Epithelial cell of proximal tubule (primary cell): ENCODE measurements at places on chromosomes 2 and 18. TPM values are rescaled to one million over a fixed set of nuclear protein-coding genes. Genes with fewer than 3 reads are reported as not detected.

DNA sequence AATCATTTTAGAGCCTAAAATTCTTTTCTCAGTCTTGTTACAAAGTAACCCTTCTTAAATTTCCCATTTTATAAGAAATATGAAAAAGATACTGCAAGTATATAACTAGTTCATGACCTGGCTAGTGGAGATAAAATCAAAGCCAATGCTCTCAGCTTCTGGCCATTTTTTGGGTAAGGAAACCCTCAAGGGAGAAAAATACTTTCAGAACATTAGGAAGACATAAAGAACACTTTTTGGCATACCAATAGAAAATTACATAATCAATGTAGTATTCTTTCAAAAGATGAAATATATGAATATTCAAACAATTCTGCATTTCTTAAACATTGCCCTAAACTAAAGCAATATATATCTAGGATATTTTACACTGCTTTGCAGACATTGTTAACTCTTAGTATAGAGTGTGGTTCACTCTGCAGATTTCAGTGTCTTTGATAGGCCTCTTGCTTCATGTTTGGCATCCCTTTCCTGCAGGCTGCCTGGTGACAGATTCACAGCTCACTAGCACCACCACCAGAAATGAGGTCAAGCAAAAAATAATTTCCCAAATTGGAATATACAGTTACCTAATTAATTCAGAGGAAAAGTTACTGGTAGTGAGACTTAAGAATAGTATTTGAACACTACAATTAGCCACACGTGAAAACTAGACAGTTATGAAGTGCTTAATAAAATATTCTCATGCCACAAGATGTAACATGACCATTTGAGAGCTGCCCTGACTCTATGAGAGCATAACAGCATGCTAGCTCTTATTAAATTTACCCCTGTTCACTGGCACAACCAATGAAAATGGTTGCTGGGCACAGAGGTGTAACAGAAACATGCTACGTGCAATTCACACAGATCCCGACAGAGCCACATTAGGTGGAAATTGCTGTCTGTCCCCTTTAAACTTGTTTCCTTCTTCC is 36.0 kb downstream of the PAIP2B start:
- DNase-seq: no peak

DNA sequence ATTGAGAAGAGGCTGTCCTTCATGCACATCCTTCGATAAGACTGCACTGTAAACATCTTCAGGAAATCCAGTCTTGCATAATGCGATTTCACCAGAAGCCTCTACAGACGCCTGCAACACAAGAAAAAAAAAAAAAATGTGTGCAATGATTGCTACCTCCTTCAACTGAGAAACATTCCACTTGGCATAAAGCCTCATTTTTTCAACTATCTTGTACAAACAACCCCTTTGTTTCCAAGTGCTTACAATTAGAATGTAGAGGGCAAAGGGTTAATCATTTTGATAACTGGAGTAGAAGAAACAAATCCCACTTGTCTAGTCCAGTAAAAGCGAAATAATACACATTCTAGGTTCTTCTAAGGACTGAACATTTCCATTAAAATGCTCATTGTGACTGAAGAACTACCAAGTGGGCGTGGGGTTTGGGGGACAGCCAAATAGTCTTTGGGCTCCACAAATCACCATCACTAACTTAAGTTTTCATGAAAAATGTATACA is 29.2 kb downstream of the CDH2 start:
- DNase-seq: peak; percentile 52

- no peak for DNase-seq
These were observed 608.3 kb downstream of the ERBB4 start for GRCh38 chr2:211930331-211930730.

- DNase-seq: no peak
These were observed 86.0 kb upstream of the ALPP start for GRCh38 chr2:232292395-232293154.

GRCh38 chr2:236642584-236643291 is 73.1 kb downstream of the ACKR3 start:
- peak; percentile 74 for DNase-seq

DNA sequence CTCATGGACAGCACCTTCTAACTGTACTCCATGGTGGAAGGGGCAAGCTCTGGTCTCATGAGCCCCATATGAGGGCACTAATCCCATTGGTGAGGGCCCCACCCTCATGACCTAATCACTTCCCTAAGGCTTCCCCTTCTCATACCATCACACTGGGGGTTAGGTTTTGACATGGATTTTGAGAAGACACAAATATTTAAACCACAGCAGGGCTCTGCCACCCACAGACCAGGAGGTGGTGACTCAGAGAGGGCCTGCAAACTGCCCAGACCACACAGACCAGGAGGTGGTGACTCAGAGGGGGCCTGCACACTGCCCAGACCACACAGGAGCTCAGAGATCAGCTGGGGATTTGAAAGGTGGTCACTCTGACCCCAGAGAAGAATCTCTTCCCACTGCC is 222.0 kb downstream of the KLHL29 start:
- DNase-seq: no peak

- no peak for DNase-seq
These were observed 10.6 kb upstream of the TEX51 start for GRCh38 chr2:126888046-126888445.

- DNase-seq: no peak
These were observed 121.0 kb downstream of the TFCP2L1 start for GRCh38 chr2:121164042-121164441.

DNA sequence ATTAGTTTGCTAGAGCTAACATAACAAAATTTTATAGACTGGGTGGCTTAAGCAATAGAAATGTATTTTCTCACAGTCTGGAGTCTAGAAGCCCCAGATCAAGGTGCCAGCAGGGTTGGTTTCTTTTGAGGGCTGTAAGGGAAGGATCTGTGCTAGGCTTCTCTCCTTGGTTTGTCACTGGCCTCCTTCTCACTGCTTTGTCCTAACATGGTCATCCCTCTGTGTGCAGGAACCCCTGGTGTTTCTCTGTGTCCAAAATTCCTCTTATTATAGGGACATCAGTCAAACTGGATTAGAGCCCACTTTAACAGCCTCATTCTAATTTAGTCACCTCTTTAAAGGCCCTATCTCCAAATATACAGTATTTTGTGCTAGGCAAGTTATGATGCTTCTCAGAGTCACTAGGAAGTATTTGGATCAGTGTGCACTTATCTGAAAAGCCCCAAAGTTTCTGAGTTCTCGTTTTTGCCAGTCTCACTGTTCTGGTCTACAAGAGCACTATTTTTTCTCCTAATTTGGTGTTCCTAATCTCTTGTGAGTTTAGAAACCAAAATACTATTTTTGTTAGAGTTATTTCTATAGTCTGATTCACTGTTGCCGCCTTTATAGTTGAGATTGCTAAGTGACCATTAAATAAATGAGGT is 29.0 kb downstream of the ZC3H6 start:
- no peak for DNase-seq

DNA sequence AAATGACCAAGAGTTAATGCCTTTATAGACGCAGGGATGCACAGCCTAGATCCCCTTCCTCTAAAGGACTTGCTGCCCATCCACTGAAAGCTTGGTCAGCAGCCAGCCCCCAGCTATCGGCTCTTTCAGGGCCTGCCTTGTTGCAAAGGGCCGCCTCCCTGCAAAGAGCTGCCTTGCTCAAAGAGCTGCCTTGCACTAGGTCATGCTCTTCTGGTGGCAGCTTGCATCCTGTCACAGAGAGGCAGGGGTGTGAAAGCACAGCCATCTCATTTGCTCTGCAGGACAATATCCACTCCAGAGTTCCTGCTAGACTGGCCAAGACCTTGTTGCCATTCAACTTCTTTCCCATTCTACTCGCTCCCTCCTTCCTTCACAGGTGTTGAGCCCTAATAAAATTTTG is 137.1 kb downstream of the MCFD2 start:
- no peak for DNase-seq

DNA sequence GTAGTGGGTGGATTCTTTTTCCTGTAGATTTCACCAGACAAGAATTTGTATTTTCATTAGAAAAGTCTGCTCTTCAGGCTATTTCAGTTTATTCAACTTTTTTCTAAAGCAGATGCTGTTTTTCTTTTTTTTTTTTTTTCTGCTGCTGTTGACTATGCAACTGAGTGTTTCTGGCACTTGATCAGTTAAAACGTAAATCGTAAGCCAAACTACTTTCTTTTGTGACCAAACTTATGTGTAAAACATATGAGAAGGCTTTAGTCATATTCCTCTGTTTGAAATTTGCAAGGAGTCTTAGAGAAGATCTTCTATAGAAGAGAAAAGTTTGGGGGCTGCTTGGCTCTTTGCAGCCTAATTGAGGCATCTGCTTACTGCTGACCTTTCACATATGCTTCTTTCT is 170.1 kb downstream of the PARD3B start:
- no peak for DNase-seq

DOCK10 gene
- 2.1 and 2.5 TPM in 2 replicates for total RNA-seq

ASAP2 gene
- total RNA-seq: 27.3 and 33.0 TPM in 2 replicates

PLGLB2 gene
- 1.7 TPM in 1 of 2 replicates, not detected in the other for total RNA-seq

WIPF1 gene
- total RNA-seq: 7.6 and 8.4 TPM in 2 replicates

ACAA2 gene
- 92.3 and 93.8 TPM in 2 replicates for total RNA-seq

IL36G gene
- not detected in 2 replicates for total RNA-seq
